ENCODE measurements at places on chromosomes 11 and 22. TPM values are rescaled to one million over a fixed set of nuclear protein-coding genes. Genes with fewer than 3 reads are reported as not detected.
A peak's percentile ranks its signal among the peaks of the same experiment; 100 is the strongest.

OR10G6 gene
- total RNA-seq = not detected

- H3K4me1 ChIP-seq = no peaks in the 10 kb centered on the region
- DNase-seq = no peak
- H3K27ac ChIP-seq = no peak overlapping the region
- no peaks in the 10 kb centered on the region for H3K36me3 ChIP-seq
- no peaks in the 10 kb centered on the region for H3K27me3 ChIP-seq
Observed at GRCh38 chr11:113998574-113998973, 23.7 kb downstream of the HTR3A start.

PLA2G6 gene
- total RNA-seq = 24.9 TPM

GRCh38 chr11:67400942-67401494 lies 640 bp downstream of the PPP1CA start:
- H3K27me3 ChIP-seq = no peaks in the 10 kb centered on the region
- DNase-seq = no peak
- H3K4me1 ChIP-seq = peaks cover 6% of the 10 kb centered on the region
- peak overlapping the region; percentile 95 for H3K4me3 ChIP-seq
- H3K36me3 ChIP-seq = peaks cover 20% of the 10 kb centered on the region

GRCh38 chr11:11960687-11961086 lies 47.7 kb downstream of the DKK3 start:
- no peaks in the 10 kb centered on the region for H3K27me3 ChIP-seq
- peaks cover 17% of the 10 kb centered on the region for H3K36me3 ChIP-seq
- H3K27ac ChIP-seq = no peak overlapping the region
- H3K4me3 ChIP-seq = no peak overlapping the region
- H3K4me1 ChIP-seq = no peaks in the 10 kb centered on the region
- peak; percentile 46 for DNase-seq

- H3K4me1 ChIP-seq = no peaks in the 10 kb centered on the region
- peaks cover 55% of the 10 kb centered on the region for H3K36me3 ChIP-seq
- H3K27ac ChIP-seq = no peak overlapping the region
- DNase-seq = no peak
Observed at GRCh38 chr22:50219800-50220602, 19.2 kb downstream of the SELENOO start.

DNA sequence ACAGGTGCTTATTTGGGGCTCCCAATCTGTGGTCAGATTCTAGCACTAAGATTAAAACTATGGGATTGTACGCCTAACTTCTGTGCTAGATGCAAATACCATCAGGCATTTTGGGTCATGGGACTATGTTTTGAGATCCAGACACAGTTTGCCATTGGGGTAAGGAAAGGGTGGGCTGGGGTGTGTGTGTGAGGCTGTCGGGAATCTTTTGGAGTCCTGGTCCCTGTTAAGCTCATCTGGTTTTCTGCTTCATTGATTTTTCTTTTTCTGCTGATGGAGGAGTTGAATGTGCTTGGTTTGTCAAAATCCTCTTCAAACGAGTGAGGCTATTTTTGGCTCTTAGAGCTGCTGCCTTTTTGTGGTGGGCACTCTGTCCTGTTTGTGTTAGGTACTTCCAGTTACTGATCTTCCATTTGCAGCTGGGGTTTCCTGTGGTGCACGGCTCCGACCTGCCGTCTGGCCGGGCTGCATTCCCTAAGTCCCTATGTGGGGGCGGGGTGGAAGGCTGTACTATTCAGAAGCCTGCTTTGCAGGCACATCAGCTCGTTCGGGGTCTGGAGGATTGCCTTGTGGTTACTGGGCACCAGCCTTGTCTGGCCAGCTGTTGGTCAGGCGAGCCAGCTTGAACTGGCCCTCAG lies 2.9 kb downstream of the BCR start:
- peak; percentile 59 for DNase-seq
- H3K4me1 ChIP-seq = peaks cover 9% of the 10 kb centered on the region

DNA sequence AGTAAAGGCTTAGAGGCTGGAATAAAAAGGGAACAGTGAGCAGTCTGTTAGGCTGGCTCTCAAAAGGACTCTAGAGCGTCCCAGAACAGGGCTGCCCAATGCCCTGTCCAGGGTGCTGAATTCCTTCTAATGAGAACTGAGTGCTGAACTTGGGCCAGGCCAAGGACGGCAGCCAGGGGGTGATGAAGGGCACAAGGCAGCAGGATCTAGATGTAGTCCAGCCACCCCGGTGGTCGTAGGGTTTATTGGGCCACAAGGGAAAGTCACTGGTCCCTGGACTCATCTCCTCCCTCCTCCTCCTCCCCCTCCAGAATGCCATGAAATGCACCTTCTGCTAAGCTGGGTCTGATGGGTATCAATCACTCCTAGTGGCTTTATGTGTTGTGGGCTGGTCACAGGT lies 19.2 kb downstream of the NPTXR start:
- peaks cover 2% of the 10 kb centered on the region for H3K27me3 ChIP-seq
- no peaks in the 10 kb centered on the region for H3K4me1 ChIP-seq
- H3K27ac ChIP-seq = no peak overlapping the region
- H3K36me3 ChIP-seq = no peaks in the 10 kb centered on the region
- DNase-seq = peak; percentile 62
- H3K4me3 ChIP-seq = no peak overlapping the region

- no peaks in the 10 kb centered on the region for H3K4me1 ChIP-seq
- H3K27ac ChIP-seq = no peak overlapping the region
- H3K27me3 ChIP-seq = no peaks in the 10 kb centered on the region
Observed at GRCh38 chr11:73383249-73384124, 7.3 kb downstream of the RELT start.

DNA sequence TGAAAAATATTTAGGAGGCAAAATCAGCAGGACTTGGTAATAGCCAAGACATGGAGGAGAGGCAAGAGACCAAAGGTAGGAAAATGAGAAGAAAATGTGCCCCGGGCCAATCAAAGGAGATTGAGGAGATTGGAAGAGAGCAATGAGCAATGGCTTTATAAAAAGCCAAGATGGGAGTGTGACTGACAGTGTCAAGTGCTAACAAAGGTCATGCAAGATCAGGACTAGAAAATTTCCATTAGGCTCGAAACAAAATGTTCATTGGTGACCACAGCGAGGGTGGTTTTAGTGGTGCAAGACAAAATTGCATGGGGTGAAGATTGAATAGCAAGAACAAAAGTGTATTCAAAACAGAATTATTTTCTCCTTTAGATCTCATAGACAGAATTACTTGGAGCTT lies 45.2 kb upstream of the TBCEL start:
- H3K27me3 ChIP-seq = no peaks in the 10 kb centered on the region
- no peaks in the 10 kb centered on the region for H3K36me3 ChIP-seq
- no peaks in the 10 kb centered on the region for H3K4me1 ChIP-seq
- H3K4me3 ChIP-seq = no peak overlapping the region
- DNase-seq = no peak
- no peak overlapping the region for H3K27ac ChIP-seq

DNA sequence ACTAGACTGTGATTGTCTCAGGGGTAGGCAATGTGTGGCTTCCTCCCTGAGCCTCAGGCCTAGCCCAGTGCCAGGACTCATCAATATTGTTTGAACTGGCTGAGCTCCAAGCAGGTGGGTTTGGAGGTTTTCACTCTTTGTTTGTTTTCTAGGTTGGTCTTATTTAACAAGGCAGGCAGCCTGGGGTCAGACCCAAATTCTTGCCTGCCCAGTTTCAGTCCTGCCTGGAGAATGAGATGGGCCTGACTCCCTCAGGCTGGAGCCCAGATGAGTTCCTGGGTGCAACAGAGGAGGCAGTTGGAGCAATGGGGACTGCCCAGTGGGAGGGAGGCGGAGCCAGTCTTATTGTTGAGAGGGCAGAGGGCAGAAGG lies 28.3 kb upstream of the TP53I11 start:
- no peaks in the 10 kb centered on the region for H3K27me3 ChIP-seq
- no peak overlapping the region for H3K27ac ChIP-seq
- H3K4me3 ChIP-seq = no peak overlapping the region

RTN4RL2 gene
- total RNA-seq = 0.17 TPM

DNA sequence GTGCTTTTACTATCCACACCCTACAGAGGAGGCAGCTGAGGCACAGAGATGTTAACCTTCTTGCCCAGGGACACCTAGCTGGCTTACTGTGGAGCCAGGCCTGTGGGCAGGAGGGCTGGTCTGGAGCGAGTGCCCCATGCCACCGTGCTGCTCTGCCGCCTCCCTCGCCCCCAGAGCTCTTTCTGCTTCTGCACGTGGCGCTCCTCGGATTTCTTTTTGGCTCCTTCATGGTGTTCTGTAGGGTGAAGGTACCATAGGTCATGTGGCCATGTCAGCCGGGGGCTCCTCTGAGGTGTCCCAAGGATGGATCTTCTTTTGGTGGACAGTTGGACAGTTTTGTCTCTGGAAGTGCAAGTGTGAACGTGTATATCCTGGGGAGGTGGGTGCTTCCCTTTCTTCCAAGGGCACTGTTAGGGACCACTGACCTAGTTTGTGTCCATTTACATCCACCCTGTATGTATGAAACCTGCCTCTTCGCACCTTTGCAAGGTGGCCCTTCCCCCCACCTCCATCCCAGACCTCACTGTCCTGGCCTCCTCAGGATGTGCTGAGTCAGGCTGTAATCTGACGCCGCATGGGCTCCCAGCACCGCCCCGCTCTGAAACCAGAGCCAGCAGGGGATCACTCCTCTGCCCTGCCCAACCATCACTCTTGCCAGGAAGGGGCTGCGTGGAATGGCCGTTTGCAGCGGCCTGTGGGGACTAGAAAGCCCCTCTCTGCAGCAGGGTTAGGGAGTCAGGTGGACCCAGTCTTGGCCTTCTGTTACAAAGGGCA lies 31.7 kb downstream of the POLR3H start:
- H3K27me3 ChIP-seq = no peaks in the 10 kb centered on the region
- peaks cover 9% of the 10 kb centered on the region for H3K4me1 ChIP-seq
- no peak overlapping the region for H3K4me3 ChIP-seq
- H3K27ac ChIP-seq = no peak overlapping the region
- DNase-seq = peak; percentile 76
- peaks cover 21% of the 10 kb centered on the region for H3K36me3 ChIP-seq

GRCh38 chr11:106480581-106481190 lies 403.2 kb downstream of the AASDHPPT start:
- H3K27ac ChIP-seq = no peak overlapping the region
- H3K27me3 ChIP-seq = no peaks in the 10 kb centered on the region
- no peaks in the 10 kb centered on the region for H3K4me1 ChIP-seq
- no peaks in the 10 kb centered on the region for H3K36me3 ChIP-seq
- no peak for DNase-seq
- no peak overlapping the region for H3K4me3 ChIP-seq

- DNase-seq = no peak
- H3K36me3 ChIP-seq = no peaks in the 10 kb centered on the region
Observed at GRCh38 chr11:75189108-75189507, 38.2 kb downstream of the SLCO2B1 start.

GRCh38 chr11:44010789-44011251 lies 37.0 kb upstream of the ACCSL start:
- H3K36me3 ChIP-seq = no peaks in the 10 kb centered on the region
- no peak overlapping the region for H3K4me3 ChIP-seq
- no peaks in the 10 kb centered on the region for H3K27me3 ChIP-seq
- H3K4me1 ChIP-seq = peaks cover 17% of the 10 kb centered on the region
- H3K27ac ChIP-seq = no peak overlapping the region

DNA sequence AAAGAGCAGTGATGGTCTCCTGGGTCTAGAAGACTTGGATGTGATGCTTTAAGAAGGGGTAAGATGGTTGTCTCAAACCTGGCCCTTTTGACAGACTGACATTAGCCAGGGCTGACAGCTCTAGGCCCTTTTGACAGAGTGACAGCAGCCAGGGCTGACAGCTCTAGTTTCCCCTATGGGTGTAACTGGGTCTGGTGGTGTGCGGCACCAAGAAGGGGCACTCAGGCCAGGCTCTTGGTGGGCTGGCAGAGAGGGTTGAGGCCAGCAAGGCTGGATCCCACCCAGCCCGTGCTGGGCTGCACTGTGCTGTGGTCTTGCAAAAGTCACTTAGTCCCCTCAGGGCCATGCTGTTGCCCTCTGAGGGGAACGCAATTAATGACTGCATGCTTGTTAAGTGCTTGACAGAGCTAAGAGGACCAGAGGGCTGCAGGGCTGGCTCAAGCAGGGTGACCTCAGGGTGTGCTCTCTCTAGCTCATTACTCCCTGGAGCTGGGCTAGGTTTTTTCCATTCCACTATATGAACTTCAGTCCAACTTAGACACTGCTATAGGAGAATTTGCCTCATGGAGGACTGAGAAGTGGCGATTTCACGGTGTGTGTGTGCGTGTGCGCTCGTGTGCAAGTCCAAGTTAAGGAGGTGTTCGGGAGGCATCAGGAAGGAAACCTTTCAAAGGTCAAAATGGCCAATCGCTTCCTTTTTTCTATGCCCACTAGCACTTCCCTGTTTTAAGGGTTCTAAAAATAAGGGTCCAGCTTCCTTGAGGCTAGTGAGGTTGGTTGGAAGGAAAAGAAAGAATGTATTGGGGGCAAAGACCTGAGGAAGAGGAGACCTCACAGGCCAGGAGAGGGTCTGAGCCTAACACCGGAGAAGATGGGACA lies 4.4 kb downstream of the UBASH3B start:
- DNase-seq = no peak
- no peak overlapping the region for H3K27ac ChIP-seq
- H3K27me3 ChIP-seq = no peaks in the 10 kb centered on the region

SMTNL1 gene
- total RNA-seq = not detected

LAYN gene
- 117 TPM for total RNA-seq

GRCh38 chr22:46013460-46014416 lies 36.8 kb upstream of the WNT7B start:
- H3K4me3 ChIP-seq = peak overlapping the region; percentile 54
- H3K36me3 ChIP-seq = no peaks in the 10 kb centered on the region
- H3K27ac ChIP-seq = peak overlapping the region; percentile 99
- no peaks in the 10 kb centered on the region for H3K27me3 ChIP-seq
- H3K4me1 ChIP-seq = peaks cover 12% of the 10 kb centered on the region
- DNase-seq = peak; percentile 98

- H3K4me1 ChIP-seq = peaks cover 5% of the 10 kb centered on the region
- peaks cover 33% of the 10 kb centered on the region for H3K27me3 ChIP-seq
- H3K4me3 ChIP-seq = peak within 1 kb of the TSS; percentile 44
- no peak within 1 kb of the TSS for H3K27ac ChIP-seq
- peak; percentile 48 for DNase-seq
Observed at GRCh38 chr22:37427135-37427710, at the start of gene ELFN2. Gene ELFN2 (minus strand): TSS chr22:37427479. CDS start chr22:37375534, 51,945 bp downstream.

All from fibroblast of lung (primary cell).